Activated CD8-positive, alpha-beta memory T cell treated with anti-CD3 and anti-CD28 coated beads, Interleukin-2, amount 10 ng/mL, durations not matched to agents 7 days and 5 days (primary cell): ENCODE measurements at places on chromosomes 7 and 10. TPM values are rescaled to one million over a fixed set of nuclear protein-coding genes. Genes with fewer than 3 reads are reported as not detected.

GRCh38 chr10:63711361-63711760 is 190.2 kb downstream of the REEP3 start:
- no peak for DNase-seq

- DNase-seq = no peak
Measured at GRCh38 chr7:121328508-121329190, at the start of gene WNT16. TSS of gene WNT16 (plus strand) at chr7:121329000. CDS start at chr7:121329293, 293 bp downstream.

- no peak for DNase-seq
Measured at GRCh38 chr7:4837041-4837802, 24.6 kb downstream of the PAPOLB start.

ASB10 gene
- total RNA-seq = not detected

GPR15LG gene
- not detected for total RNA-seq

DNA sequence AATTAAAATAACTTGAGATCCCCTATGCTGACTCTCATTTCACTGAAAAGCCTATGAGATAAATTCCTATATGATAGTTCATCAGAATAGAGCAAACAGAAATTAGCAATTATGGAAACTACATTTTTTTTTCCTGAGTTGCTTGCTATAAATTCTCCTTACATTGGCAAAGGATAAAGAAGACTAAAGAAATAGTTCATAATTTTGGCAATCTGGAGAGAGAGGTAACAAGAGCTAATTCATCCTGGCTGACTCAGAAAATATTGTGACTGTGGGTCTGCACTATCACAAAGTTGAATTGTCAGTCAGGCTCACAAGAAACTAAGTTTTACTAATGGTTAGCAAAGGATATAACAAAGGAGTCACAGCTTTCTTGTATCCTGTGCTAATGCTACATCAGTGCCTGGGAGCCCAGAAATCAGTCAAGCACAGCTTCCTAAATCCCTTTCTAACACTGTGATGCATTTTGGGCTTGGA is 483.0 kb downstream of the MAGI2 start:
- DNase-seq = no peak

DNA sequence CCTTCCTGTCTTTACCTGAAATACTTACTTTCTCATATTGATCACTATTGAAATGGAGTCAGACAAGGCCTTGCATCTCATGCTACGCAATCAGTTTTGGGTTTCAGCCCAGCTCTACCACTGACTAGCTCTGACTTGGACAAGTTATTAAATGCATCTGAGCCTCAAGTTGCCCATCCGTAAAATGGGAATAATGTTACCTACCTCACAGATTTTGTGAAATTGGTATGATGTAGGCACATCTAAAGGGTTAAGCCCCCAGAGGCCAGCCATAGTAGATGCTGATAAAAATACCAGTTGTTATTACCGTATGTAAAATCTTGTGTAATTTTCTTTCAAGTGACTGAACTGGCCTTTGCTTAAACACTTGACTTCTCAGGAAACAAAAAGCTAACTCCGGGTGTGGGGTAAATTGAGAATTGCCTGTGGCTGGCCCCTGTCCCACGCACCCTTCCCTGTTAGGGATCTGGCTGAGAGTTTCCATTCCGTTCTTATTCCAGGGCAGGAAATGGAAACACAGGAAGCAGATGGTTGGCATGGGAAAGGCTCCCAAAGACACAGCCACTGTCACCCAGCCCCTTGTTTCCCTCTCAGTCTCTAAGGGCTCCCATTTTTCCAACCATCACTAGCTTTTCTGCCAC is 7.5 kb downstream of the DUSP5 start:
- DNase-seq = no peak

DNA sequence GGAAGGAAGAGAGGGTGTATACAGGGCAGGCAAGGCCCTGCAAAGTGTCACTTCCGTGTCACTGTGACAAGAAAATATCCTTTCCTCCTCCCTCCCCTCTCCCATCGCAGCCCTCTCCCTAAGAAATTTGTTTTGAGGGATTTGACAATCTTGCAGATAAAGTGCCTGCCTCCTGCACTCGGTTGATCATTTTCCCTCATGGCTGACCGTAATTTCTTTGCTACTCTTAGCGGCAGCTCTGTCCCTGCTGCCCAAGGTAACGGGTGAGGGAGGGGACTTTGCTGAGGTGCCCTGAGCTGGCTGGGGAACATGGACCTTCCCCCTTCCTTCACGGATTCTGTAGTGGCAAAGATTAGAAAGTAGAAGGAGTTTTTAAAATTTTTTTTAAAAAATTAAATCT is 179.1 kb downstream of the TCF7L2 start:
- DNase-seq = no peak

GRCh38 chr7:137231167-137231566 is 112.4 kb downstream of the PTN start:
- DNase-seq = no peak

GRCh38 chr10:130020651-130021382 is 56.7 kb upstream of the EBF3 start:
- DNase-seq = peak; percentile 29
